ENCODE measurements at places on chromosomes 3 and 15.

- no peak for DNase-seq
Measured at GRCh38 chr15:36506733-36507356, 72.6 kb upstream of the CDIN1 start.

DNA sequence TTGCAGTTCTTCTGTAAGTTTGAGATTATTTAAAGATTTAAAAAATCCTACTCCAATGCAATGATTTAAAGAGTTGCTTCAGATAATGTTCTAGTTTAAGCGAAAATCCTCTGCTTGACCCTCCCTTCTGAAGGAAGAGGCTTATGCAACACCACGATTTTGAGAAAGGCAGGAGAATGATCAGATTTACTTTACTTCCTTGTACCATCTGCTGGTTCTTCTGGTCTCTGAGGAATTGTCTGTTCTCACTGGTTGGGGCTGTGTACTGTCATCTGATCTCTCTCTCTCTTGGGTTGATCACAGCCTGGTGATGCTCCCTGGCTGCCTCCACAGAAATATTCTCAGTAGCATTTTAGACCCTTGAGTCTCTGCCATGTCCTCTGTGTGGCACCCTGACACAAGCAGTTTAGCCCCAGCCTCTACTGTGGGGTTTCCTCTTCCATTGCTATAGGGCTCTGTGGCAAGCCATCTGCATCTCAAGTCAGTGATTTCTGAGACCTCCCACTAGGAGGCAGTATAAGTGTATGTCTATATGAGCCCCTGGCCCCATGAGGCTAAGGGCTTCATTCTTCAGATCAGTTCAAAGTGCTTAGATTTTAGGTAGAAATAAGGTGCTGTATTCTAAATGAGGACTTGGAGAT is 50.8 kb upstream of the PLAAT1 start:
- no peak for DNase-seq

DNA sequence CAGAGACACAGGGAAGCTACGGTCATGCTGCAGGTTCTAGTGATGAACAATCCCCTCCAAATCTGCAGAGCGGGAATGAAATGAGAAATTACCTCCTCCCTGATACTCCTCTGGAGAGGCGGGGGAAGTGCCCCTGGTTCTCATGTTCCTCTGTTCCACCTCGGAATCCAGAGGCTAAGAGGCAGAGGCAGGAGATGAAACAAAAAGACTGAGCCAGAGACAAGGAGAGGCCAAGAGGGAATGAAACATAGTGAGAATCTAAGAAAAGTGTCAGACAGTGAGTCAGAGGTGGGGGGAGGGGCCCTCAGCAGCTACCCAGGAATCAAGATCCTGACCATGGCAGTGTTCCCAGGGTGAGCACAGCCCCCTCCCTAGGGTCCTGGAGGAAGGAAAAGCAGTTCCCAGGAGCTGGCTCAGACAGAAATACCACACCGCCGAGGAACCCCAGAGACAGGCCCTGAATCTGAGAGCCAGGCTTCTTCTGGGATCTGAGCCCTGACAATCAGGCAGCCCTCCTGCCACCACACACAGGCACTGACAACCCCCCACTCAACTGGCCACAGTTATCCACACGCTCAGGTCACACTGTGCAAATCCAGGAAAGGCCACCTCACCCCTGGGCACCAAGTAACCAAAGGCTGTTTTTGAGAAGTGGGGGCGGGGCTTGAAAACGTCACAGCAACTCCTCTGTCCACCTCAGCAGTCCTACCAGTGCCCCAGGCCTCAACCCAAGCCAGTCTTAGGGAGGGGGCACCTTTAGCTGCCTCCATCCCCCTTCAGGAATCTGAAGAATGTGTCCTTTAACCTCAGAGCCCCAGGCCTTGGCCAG is 2.4 kb downstream of the CSRNP1 start:
- DNase-seq, result peak; percentile 86

GRCh38 chr15:28992336-28992864 is 106.6 kb downstream of the APBA2 start:
- DNase-seq, result no peak

GRCh38 chr3:72041511-72041910 is 256.6 kb upstream of the PROK2 start:
- DNase-seq, result peak; percentile 37

DNA sequence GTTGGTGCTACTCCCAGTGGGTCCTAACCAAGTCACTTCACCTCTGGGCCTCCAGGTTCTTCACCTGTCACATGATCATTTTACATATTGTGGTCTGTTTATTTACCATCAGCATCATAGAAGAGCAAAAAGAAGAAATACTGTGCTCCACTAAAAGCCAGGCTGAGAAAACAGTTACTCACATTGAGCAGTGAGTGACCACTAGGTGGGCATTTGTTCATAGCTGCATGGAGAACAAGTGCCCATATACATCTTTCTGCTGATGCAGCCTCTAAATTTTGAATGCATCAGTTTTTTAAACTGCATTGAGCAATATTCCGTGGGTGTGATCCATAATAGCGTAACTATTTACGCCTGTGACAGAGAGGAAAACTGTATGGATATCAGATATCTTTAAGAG is 76.2 kb downstream of the DCUN1D1 start:
- no peak for DNase-seq

GRCh38 chr15:40016224-40016865 is 22.6 kb downstream of the SRP14 start:
- DNase-seq, result no peak

DNA sequence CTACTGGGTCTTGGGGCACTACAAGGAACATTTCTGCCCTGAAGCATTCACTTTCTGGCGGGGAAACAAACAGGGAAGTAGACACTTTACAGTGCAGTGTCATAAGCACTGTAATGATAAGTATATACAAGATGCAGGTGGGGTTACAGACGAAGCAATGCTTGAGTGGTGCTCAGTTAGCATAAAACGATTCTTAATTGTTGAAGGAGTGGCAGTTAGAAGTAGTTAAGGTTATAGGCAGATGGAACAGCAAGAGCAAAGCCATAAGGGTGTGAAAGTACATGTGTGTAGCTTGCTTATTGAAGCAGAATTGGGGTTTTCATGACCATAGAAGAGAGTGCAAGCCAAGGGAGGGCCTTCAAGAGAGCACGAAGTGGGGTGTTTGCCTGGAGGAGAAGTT is 46.2 kb downstream of the SLC25A26 start:
- DNase-seq, result no peak

DNA sequence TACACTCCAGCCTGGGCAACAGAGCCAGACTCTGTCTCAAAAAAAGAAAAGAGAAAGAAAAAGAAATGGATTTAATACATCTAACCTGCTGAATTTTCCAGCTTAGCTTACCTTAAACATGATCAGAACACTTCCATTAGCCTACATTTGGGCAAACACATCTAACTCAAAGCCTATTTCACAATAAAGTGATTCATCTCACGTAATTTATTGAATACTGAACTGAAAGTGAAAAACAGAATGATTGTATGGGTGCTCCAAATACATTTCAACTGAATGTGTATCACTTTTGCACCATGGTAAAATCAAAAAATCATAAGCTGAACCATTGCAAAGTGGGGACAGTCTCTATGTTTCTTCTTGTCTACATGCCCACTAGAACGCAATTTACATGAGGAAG is 9.0 kb downstream of the PIK3R4 start:
- no peak for DNase-seq

DNA sequence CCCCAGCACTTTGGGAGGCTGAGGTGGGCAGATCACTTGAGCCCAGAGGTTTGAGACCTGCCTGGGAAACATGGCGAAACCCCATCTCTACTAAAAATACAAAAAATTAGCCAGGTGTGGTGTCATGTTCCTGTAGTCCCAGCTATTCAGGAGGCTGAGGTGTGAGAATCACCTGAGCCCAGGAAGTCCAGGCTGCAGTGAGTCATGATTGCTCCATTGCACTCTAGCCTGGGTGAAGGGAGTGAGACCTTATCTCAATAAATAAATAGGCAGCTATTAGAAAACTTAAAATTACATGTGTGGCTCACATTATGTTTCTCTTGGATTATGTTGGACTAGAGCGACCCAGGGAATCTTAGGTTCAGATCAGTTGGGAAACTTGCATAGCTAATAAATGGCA is 69.7 kb downstream of the RPLP1 start:
- DNase-seq, result no peak

Measured in AG08395 (cell line).